AG04450 (cell line): ENCODE measurements at places on chromosomes 16 and 17.

GRCh38 chr16:4868026-4868425 lies 20.7 kb downstream of the UBN1 start:
- no peak for DNase-seq

GRCh38 chr17:73560661-73561060 lies 83.6 kb downstream of the SDK2 start:
- no peak for DNase-seq

DNA sequence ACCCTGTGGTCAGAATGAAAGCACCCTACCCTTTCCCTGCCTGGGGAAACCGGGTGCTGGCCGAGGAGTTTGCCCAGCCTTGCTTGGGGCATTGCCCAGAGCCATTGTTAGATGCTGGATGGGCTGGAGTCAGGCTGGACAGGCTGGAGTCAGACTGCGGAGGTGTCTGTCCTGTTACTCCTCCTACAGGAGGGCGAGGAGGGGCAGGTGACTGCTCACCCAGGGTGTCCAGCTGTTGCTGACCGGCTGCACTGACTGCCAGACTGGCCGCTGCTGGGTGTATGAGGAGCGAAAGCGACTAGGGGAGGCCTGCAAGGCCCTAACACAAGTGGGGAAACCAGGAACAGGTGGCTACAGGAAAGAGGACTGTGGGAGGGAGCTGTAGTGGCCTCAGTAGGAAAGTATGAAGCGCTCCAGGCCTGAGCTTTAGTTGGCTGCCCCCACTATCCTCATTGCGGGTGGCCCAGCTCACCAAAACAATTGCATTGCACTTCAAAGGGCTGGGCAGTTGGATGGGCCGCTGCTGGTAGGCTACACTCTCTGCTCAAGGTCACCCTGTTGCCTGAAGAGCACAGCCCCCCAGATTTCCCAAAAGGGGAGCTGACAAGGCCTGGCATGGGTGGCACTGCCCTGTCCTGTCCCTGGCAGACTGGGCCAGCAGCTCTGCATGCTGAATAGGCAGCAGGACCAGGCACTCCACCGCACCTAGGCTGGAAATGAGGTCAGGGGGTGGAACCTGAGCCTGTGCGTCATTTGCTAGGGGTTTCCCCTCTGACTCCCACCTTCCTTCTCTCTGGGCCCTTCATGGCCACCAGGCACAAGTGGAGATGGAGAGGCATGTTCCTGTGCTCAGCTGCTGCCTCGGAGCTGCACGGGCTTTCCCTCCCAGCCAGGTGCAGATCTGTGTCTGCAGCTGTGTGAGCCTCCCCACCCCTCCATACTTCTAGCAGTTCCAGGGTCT lies 18.4 kb downstream of the LDHD start:
- DNase-seq = no peak

DNA sequence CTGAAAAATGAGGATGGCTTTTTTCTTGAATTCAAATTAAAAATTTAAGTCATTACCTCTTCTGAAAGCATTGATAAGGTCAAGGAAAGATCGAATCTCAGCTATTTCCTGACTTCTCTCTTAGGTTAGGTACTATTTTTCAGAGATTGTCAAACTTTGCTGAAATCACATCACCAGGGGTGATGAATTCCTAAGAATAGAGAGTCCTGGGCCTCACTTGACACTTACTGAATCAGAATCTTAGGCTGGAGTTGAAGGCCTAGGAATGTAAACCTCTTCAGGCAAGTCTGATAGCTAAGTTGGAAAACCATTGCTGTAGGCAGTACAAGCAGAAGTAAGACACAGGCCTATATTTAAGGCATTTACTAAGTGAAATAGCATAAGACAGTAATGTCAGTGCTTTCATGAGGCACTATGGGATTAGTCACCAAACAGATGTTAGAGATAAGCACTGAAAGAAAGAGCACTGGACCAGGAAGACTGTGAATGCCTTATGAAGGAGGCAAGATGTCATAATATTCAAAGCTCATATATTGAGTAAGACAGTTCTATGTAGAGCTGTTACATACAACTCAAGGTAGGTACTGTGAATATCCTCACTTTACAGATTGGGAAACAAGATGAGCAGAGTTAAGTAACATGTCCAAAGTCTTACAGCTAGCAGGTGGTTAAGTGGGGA lies 21.5 kb downstream of the DCAF7 start:
- DNase-seq = peak; percentile 44

GRCh38 chr16:13936596-13937081 lies 16.7 kb downstream of the ERCC4 start:
- no peak for DNase-seq

- no peak for DNase-seq
These were observed 21.1 kb downstream of the COX11 start for GRCh38 chr17:54947396-54947795.

DNA sequence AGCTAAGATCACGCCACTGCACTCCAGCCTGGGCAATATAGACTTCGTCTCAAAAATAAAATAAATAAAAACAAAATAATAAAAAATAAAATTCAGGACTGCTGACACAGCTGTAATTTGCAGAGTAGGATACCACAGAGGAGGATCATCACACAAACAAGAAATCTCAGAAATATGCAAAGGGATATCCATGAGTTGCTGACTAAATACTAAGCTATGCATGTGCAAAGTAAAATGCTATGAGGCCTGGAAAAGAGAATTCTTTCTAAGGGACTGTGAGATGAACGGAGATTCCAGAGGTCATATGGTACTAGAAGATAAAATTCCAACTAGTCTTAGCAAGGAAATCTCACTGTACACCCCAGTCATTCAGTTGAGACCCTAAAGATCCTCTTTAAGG lies 74.8 kb downstream of the SLC39A11 start:
- peak; percentile 41 for DNase-seq

DNA sequence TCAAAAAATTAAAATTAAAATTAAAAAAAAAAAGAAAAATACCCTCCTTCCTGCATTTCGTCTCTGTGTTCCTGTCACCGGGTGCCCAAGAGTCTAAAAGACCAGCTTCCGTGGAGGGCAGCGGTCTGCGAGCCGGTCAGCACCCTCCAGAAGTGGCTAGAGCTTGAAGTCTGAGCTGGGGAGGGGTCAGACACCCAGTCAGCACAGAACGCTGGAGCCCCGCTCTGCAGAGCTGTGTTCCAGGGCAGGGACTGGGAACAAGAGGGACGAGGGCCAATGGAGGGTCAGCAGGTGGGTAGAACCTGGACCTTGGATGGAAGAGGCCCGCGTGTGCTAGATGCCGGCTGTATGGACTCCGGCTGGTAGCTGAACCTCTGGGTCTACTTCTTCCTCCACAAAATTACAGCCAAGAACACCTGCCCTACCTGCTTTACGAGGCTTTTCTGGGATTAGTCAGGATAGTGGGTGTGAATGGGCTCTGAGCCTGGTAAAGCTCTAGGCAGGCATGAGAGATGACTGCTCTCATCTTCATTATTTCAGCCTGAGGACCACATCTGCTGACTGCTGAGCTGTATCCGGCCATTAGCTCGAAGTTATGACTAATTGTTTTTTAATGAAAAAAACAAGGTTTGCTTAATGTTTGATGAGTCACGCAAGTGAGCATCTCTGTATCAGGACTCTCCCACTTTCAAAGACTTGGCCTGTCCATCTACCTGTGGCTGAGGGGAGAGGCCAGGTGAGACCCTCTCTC lies 5.9 kb downstream of the TRPV1 start:
- DNase-seq = peak; percentile 33

- no peak for DNase-seq
These were observed 22.2 kb downstream of the HLF start for GRCh38 chr17:55286681-55287589.

GRCh38 chr17:34291721-34292348 lies 6.3 kb downstream of the CCL11 start:
- DNase-seq = no peak

DNA sequence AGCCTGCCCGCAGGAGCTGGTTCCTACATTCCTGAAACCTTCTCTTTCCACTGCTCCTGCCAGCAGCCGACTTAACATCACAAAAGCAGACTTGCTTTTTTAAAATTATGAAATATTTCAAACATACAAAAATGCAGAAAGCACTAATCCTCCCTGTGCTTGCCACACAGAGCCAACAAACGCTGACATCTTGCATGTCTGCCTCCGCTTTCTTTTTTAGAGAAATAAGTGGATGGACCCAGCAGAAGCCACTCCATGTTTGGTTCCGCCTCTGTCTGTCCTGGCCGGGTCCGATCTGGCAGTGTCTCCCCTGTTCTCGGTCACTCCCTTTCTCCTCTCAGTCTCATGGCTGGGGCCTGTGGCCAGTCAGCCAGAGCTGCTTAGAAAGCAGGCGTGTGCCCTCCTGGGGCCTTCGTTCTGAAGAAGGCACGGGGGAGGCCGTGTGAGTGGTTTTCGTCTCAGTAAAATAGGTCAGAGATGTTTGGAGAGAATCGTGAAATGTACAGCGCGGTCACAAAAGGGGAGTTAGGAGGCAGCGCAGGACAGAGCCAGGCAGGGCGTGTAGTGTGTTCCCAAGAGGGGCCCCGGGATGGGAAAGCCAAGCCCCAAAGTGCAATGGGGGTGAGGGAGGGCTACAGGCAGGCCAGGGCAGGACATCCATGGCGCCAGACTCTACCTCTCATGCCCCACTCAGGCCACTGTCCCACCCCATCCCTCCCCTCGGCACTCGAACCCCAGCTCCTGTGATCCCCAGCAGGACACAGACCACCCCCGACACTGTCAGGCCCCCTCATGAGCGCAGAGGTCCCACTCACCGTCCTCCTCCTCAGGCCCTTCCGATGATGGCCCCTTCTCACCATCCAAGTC lies 23.2 kb downstream of the MXRA7 start:
- DNase-seq = no peak

DNA sequence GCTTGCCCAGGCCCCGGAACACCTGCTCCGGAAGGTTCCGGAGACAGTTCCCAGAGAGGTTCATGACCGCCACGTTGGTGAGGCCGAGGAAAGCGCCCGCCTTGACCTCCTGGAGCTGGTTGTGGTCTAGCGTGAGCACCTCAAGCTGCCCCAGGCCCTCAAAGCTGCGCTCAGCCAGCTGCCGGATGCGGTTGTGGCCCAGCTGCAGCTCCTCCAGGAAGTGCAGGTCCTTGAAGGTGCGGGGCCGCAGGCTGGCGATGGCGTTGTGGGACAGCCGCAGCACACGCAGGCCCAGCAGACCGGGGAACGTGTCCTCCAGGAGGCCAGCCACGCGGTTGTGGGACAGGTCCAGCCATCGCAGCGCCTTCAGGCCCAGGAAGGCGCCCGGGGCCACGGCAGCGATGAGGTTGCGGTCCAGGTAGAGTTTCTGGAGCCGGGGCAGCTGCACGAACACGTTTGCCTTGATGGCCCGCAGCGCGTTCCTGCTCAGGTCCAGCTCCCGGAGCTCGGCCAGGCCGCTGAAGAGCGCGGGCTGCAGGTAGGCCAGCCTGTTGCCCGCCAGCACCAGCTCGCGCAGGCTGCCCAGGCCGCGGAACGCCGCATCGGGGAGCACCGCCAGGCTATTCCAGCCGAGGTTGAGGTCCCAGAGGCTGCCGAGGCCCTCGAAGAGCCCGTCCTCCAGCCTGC lies 2.1 kb downstream of the IGFALS start:
- no peak for DNase-seq

DNA sequence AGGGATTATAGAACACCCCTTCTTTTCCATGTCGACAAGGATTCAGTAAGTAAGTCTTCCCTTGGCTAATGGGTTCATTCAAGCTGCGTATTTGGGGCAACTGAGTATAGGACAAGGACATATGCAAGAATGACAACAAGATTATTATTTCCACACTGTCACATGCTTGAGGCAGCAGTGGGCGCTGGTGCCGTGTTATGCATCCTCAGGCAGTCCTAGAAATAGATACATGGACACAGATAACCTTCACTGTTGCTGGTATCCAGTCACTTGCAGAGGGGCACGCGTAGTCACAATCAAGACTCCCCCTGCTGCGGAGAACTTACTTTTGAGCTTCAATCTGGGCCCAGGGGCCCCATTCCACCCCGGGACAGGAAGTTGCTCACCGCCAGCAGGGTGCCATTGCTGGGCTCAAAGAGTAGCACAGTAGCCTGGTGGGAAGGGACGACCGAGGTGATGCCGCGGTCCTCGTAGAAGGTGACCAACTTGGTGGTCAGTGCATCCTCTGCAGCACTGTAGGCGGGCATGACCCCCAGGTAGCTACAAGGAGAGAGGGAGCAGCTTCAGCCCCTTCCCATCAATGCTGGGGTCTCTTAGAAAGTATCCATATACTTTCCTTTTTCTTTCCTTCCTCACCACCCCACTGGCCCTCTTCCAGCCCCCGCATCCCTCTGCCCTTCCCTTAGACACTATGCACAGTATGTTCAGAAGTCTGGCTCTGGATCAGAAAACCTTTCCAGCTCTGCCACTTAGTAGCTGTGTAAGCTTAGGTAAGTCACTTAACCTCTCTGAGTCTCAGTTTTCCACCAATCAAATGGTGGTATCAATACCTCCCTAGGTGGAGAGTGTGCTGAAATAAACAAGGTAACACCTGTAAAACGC lies 804 bp downstream of the CRYM start:
- no peak for DNase-seq

GRCh38 chr17:2178798-2179501 lies 124.0 kb downstream of the HIC1 start:
- DNase-seq = no peak

GRCh38 chr16:86886651-86887050 lies 308.3 kb downstream of the FOXL1 start:
- DNase-seq = no peak

DNA sequence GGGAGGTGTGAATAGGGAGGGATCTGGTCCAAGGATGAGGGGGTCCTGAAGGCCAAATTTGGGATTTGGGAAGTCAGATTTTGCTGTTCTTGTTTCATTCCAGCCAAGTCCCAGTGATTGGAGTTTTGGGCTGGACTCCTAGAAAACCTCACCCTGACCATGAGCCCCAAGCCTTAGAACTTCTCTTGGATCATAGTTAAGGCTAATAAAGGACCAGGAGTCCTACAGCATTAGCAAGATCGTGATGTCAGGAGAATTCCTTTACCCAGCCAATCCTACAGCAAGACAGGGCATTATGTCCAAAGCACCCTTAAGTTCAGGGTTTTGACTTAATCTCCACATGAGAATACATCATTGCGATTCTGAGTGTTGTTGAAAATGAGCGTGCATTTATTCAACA lies 85.0 kb downstream of the SOX9 start:
- DNase-seq = no peak

- no peak for DNase-seq
These were observed 23.5 kb downstream of the XPO6 start for GRCh38 chr16:28188085-28188916.

GRCh38 chr17:82236142-82236971 lies 7.5 kb downstream of the SLC16A3 start:
- DNase-seq = no peak

DNA sequence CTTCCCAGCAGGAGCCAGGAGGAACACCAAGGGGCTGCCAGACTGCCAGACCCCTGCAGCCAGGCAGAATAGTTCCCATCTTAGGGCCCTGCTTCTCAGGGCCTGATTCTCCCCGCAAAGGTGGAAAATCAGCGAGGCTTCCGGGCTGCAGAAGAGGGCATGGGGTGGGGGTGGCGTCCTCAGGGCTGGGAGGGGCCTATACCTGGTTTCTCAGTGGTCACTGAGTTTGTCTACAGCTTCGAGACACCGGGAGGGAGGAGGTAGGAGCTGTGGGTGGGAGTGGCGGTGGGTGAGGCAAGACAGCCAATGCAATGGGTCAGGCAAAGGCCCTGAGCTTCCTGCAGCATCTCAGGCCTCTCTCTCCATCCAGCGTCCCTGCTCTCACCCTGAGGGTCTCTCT lies 14.3 kb downstream of the LRRC75A start:
- no peak for DNase-seq
